ENCODE measurements at places on chromosomes 12 and 14.
A peak's percentile ranks its signal among the peaks of the same experiment; 100 is the strongest.

DNA sequence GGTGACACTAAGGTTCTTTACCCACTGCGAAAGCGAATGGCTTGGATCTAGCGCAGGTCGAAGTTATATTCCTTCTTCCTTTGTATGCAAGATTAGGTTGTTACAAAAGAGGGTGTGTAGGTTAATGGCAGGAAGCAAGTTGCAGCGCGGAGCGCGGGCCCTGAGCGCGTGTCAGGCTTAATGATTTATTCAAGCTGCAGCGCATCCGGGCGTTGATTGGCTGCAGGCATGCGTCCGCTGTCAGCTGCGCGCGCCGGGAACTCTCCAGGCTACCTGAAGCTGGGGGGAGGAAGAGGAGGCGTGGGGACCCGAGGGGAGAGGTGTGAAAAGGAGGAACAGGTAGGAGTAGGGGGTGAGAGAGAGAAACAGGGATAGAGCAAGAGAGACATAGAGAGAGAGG lies 7.4 kb downstream of the ASCL1 start:
- peaks cover 13% of the 10 kb centered on the region for H3K27me3 ChIP-seq
- no peaks in the 10 kb centered on the region for H3K36me3 ChIP-seq
- H3K4me3 ChIP-seq: no peak overlapping the region

DNA sequence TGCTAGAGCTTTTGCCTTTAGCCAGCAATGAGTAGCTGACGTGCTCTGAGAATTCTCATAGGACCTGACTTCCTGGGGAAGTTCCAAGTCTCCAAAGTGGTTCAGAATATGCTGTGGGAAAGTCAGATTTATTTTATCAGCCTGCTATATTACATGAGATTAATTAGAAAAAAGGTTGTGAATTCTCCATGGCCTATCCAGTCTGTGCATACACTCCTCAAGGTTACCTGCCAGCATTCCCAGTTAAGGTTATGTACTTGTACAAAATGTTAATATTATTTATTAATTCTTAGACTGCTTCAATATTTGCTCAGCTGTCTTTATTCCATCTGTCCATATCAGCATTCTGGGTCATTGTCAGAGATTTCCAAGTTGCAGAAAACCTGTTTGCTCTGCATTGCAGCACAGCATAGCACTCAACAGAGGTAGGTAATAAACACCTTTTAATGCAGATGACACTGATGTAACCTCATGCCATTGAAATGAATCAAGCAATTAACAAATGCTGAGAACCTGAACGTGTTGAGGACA lies 2.7 kb upstream of the SEL1L start:
- peaks cover 17% of the 10 kb centered on the region for H3K4me1 ChIP-seq
- no peak for DNase-seq
- H3K4me3 ChIP-seq: no peak overlapping the region
- H3K27ac ChIP-seq: no peak overlapping the region

DNA sequence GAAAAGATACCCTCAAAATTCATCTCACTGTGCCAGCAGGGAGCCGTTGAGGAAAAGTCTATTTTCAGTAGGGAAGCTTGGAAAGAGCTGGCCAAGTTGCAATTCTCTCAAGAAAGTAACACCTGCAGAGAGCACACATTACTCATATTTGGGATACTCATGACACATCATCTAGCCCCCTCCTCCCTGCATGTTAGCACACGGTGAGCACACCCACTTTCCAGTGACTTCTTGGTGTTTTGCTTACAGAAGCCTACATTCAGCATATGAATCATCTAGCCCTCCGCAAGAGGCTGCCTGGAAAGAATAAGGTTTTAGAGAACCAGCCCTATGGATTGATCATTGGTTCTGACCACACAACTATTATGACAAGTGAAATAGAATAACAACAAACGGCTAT lies 124.5 kb downstream of the PTPRO start:
- DNase-seq: no peak
- H3K4me3 ChIP-seq: no peak overlapping the region
- no peaks in the 10 kb centered on the region for H3K4me1 ChIP-seq
- H3K27ac ChIP-seq: no peak overlapping the region

DNA sequence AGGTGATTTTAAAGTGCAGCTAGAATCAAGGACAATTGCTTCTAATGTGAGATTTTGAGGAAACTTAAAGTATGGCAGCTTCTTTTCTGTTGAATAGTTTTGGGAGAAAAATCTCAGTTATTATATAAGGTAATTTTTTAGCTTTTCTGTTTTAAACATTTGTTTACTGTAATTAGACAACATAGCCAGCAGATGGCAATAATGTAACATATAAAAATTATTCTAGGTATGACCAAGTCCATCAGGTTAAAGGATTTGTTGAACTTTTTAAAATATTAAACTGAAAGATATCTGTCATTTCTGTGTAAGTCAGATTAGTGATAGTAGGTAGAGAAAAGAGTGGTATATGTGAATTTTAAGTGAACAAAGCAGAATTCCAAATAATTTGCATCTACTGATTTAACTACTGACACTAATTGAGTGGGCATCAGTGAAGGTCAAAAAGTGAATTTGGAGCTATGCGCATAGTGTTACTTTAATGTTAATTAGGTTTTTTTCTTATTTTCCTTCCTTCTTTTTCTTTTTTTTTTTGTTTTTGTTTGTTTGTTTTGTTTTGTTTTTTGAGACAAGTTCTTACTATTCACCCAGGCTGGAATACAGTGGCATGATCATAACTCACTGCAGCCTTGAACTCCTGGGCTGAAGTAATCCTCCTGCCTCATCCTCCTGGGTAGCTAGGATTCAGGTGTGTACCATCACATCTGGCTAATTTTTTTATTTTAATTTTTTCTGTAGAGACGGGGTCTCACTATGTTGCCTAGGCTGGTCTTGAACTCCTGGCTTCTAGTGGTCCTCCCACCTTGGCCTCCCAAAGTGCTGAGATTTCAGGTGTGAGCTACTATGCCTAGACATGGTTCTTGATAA lies 18.6 kb downstream of the PRORP start:
- DNase-seq: no peak
- no peaks in the 10 kb centered on the region for H3K27me3 ChIP-seq
- peak overlapping the region; percentile 39 for H3K27ac ChIP-seq
- H3K36me3 ChIP-seq: peaks cover 6% of the 10 kb centered on the region
- no peaks in the 10 kb centered on the region for H3K4me1 ChIP-seq

DNA sequence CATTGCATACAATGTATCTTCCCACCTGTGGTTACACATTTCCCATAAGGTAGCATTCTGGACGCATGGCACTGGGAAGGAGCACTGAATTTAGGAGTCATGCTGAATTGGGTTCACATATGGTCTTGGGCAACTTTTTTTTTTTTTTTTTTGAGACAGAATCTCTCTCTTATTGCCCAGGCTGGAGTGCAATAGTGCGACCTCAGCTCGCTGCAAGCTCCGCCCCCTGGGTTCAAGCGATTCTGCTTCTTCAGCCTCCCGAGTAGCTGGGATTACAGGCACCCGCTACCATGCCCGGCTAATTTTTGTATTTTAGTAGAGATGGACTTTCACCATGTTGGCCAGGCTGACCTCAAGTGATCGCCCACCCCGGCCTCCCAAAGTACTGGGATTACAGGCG lies 13.3 kb downstream of the DIP2B start:
- peaks cover 63% of the 10 kb centered on the region for H3K4me1 ChIP-seq
- H3K27me3 ChIP-seq: no peaks in the 10 kb centered on the region
- H3K4me3 ChIP-seq: no peak overlapping the region
- H3K36me3 ChIP-seq: no peaks in the 10 kb centered on the region
- peak overlapping the region; percentile 11 for H3K27ac ChIP-seq

DNA sequence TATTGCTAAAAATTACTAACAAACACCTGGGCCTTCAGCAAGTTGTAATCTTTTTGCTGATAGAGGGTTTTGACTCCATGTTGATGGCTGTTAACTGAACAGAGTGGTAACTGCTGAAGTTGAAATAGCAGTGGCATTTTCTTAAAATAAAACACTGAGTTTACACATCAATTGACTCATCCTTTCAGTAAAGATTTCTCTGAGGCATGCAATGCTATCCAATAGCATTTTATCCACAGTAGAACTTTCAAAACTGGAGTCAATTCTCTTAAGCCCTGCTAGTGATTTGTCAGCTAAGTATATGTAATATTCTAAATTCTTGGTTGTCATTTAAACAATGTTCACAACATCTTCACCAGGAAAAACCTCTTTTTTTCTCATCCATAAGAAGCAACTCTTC lies 59.5 kb downstream of the CMAS start:
- no peak for DNase-seq
- H3K4me1 ChIP-seq: peaks cover 6% of the 10 kb centered on the region
- H3K27ac ChIP-seq: no peak overlapping the region
- no peaks in the 10 kb centered on the region for H3K36me3 ChIP-seq
- no peaks in the 10 kb centered on the region for H3K27me3 ChIP-seq
- no peak overlapping the region for H3K4me3 ChIP-seq

Measured in effector memory CD4-positive, alpha-beta T cell (primary cell).